ENCODE measurements at places on chromosomes 7 and 10.

GRCh38 chr10:49023071-49023470, 83.4 kb upstream of the LRRC18 start:
- no peak for DNase-seq

DNA sequence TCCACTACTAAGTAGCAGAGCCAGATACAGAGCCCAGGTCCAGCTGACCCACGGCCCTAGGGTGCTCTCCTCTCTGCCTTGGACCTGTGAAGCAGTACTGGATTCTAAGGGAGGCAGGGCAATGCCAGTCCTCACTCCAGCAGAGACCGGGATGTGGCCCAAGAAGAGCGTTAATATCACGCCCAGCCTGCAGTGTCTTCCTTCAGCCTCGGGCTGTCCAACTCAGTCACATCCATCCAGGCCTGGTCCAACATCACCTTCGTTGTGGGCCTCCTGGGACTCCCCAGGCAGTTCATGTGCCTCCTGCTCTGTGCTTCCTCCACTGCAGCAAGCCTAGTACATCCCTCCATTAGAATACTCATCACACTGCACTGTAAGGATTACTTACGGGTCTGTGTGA, 114.5 kb downstream of the GRID1 start:
- no peak for DNase-seq

- DNase-seq: no peak
Measured at GRCh38 chr7:585229-585711, 65.6 kb upstream of the PDGFA start.

- no peak for DNase-seq
Measured at GRCh38 chr10:1425879-1426278, 311.4 kb downstream of the ADARB2 start.

DNA sequence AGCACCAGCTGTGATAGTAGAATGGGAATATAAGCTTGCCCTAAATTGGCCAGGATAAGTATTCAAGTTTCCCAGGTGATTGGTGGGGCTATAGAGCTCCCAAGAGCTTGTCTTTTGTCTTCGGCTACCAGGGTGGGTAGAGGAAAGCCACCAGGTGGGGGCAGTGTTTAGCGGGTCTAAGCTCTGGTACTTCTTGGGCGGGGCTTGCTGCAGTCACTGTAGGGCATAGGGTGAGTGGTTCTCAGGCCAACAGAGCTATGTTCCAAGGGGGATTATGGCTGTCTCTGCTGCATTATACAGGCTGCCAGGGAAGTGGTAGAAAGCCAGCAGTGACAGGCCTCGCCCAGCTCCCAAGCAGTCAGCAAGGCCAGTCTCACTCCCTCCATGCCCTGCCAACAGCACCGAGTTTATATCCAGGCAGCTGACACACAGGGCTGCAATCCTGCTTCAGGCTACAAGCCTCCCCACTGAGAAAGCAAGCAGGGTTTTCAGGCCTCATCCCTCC, 110.7 kb downstream of the ZNF467 start:
- DNase-seq: peak; percentile 32

GRCh38 chr7:30893357-30893756, 18.3 kb upstream of the AQP1 start:
- DNase-seq: no peak

GRCh38 chr10:23656735-23657134, 217.9 kb downstream of the OTUD1 start:
- DNase-seq: no peak

DNA sequence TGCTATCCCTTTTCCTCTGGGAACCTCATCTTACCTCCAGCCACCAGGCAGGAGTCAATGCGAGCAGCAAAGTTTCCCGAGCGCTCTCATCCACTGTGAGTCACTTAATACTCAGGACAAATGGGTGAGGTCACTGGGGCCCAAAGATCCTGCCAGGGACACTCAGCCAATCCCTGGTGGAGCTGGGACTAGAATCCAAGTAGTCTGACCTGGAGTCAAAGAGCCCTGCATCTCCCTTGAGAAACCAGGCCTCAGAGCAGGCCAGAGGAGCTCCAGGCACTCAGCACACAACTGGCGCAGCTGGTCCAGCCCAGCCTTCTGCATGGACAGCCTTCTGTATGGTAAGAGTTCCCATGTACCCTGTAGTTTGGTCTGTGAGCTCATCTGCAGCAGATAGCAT, 142.3 kb downstream of the MAPK8 start:
- DNase-seq: no peak

DNA sequence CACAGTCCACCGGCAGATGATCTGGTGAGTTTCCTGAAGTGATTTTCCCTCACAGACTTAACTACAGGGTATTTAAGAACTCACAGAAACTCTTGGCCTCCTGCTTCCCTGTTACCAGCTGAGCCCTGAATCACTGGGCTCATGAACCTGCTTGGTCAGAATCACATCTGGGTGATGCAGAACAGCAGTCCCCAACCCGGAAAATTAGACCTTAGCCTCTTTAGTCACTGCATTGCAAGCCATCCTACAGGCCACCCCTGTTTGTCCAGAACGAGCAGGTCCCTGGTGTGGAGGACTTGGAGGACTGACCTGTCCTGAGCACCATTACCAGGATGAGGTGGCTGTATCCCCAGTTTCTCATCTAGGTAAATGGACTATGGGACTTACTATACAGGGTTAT, 539.2 kb downstream of the TNS3 start:
- no peak for DNase-seq
